Neural crest cell (in vitro differentiated cells): ENCODE measurements at places on chromosomes 12 and 14. TPM values are rescaled to one million over a fixed set of nuclear protein-coding genes. Genes with fewer than 3 reads are reported as not detected.

DNA sequence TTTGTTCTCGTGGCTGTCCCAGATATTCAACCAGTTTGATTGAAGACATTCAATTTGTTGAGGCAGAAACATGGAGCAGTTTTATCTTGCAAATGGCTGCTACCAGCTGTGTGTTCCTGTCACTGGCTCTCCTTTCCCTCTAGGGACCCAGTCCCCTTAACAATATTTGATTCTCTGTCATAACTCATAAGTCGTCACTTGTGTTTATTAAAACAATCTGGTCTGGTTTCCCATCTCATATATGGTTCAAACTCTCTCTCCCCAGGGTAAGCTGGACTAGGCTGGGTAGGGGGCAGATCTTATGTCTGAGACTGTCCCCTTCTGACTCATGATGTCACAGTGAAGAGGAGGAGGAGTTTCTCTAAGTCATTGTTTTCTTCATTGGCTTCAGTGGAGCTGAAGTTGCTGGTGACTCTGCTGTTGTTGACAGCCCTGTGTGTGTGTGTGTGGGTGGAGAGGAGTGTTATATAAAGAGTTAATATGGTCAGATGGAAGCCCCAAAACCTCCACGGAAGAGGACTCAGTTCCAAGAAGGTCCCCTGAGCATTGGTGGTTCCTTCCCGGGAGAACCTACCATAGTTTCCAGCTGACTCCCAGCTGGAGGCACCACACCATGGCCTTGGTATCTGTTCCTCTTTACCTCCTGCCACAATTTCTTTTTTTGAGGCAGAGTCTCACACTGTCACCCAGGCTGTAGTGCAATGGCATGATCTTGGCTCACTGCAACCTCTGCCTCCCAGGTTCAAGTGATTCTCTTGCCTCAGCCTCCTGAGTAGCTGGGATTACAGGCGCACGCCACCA is 16.1 kb upstream of the GNG2 start:
- DNase-seq = no peak

DNA sequence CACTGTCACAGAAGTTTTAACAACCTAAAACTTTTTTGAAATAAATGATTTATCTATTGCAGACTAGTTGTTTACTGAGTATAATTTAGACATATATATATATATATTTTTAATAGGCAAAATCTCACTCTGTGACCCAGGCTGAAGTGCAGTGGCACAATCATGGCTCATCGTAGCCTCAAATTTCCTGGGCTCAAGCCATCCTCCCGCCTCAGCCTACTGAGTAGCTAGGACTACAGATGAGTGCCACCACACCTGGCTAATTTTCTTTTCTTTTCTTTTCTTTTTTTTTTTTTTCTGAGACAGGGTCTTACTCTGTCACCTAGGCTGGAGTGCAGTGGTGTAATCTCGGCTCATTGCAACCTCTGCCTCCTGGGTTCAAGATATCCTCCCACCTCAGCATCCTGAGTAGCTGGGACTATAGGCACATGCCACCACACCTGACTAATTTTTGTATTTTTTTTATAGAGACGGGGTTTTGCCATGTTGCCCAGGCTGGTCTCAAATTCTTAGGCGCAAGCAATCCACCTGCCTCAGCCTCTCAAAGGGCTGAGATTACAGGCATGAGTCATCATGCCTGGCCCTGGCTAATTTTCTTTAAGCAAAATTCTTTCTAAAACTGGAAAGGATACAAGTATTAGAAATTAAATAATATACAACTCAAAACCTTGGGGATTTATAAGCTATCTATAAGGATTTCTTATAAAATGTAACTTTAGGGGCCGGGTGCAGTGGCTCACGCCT is 23.1 kb downstream of the EEA1 start:
- no peak for DNase-seq

DNA sequence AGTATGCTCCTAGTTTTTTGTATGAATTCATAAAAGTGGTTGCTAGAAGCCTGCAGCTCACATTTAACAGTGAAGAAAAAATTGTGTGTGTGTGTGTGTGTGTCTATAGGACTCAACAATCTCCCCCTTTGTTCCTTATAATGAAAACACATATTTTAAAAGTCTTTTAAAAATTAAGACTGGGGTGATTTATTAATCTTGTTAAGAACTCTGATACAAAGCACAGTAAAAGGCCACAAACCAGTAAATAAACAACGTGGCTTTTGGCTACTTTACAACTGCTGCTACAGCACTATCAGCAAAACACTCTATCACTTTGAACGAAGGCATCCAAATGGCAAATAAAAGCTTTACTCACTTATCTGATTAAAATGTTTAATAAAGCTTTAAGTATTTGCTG is 594 bp upstream of the VCPKMT start:
- DNase-seq = no peak

GRCh38 chr12:88398031-88398430 is 182.2 kb downstream of the KITLG start:
- DNase-seq = no peak

DNA sequence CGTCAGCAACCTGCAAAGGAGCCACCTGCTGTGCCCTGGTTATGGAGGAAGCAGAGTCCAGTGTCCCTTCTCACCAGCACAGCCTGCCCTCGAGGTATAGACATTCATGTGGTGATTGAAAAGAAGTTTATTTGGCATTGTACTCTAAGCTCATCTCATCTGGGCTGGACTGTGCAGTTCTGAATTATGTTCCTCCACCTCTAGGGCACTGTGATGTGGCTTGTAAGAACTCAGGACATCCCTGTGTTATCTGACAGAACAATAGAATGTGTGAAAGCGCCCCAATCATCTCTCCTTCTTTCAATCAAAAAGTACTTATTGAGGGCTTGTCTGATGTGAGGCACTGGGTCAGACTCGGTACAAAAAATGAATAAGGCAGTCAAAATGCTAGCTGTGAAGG is 140.1 kb downstream of the DHRS2 start:
- no peak for DNase-seq

DNA sequence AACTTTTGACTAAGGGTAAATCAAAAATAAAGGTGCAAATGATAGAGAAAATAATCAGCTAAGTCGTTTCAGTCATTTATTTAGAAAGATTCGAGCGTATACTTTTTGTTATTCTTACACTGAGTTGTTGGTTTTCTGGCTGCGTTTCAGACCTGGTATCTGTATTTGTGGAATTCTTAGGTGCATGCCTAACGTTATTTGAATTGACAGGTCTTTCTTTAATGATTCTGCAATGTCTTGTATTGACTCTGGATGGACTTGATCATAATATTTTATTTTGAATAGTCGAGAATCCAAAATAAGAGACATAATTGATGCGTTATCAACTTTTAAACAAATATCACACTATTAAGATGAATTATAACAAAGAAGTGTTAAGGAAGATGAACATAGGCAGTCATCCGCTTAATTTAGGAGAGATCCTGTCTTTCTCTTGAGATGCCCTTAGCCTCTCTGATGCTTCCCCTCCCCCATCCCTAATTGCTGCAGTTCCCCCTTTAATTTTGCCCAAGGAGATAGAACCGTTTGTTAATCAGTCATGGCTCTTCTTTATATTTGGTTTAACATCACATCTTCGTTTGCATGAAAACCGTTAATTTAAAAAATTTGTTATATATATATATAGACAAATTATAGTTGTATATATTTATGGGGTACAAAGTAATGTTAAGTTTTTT is 1.8 kb downstream of the ALX1 start:
- no peak for DNase-seq

- DNase-seq = peak; percentile 86
Observed at GRCh38 chr12:55996715-55997534, at the start of gene SUOX. SUOX (plus strand) TSS chr12:55997276; CDS start chr12:56002222, 4,946 bp downstream.

GRCh38 chr14:77212097-77212870 is 30.7 kb downstream of the TMEM63C start:
- DNase-seq = no peak

DNA sequence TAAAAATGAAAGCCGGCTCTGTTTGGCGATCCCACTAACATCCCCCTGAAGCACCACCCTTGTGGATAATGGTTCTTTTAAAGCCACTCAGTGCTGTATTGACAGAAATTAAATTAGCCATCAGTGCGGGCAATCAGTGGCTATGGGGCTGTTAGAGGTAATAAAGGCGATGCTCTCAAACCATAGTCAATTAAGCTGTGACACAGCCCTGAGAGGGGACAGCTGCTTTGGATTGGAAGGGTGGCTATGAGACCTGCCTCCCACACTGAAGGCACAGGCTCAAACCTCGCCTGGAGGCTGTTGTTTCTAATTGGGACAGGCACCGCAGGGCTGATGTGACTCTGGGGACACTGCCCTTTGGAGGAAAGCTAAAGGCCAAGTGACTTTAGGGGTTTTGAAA is 562.2 kb downstream of the VRK1 start:
- no peak for DNase-seq

DNA sequence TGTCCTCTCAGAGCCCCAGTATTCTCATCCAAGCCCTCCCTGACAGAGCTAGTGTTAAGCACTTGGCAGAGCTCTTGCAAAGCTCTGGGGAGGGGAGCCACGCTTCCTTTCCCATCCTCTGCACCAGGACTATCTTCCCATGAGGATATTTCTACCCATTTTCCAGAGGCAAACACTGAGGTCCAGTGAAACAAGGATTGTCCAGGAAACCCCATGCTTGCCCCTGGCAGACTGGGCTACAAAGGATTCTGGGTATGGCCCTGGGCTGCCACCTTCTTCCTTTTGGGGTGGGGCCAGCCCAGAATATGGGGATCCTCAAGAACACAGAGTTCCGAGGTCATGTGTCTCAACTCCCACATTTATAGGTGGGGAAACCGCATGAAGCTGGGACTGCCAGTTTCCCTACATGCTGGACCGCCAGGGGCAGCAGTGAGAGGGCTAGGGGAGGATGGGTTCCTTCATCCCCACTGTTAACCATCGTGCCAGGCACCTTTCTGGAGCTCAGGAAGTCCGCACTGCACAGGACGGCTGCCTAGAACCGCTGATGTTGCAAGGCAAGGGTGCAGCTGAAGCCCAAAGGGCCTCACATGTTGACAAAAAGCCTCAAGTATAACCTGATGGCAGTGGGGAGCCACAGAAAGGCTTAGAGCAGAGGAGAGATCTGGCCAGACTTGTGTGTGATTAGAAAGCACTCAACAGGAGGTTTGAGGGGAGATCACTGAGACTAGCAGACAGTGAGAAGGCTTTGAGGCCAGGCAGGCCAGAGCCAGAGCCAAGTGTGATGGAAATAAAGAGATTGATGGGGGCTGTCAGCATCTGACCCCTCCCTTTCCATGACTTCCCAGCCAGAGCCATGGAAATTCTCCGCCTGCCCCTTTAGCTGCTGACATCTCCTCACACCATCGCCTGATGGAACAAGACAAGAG is 5.5 kb upstream of the CCDC85C start:
- no peak for DNase-seq

DNA sequence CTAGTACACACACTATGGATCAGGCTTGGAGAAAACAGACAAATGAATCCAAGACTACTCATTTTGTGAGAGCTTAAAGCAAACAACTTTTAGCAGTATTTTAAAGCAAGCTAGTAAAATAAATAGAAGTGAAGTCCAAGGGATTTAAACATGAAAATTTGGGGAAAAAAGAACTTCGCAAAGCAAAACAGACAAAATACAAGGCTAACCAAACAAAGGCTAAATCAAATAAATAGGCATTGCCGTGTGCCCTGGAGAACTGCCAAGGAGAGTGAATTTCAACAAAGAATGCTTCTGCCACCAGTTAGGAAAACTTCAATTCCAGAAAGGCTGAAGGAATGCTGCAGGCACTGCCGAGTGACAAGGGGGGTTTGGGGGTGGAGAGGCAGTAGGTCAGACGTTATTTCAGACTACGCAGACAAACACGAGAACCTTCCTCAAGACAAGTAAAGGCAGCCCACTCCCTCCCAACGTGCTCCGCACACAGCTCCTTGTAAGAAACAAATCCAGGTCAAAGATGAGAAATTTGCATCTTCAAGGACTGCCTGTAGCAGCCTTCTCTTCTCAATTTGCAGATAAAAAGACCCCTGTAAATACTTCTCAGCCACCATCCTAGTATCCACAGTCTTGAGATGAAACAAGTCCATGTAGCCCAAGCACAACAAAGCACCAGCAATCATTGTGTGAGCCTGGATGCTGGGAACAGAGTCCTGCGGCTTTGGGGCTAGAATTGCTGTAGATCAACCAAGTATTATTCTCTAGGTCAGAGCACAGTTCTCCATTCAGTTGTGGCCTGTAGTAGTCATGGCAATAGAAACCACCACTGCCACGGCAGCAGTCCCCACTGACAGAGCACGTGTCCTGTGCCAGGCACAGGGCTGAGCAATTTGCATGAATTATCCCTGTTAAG is 43.3 kb downstream of the EFCAB11 start:
- DNase-seq = peak; percentile 3

- DNase-seq = no peak
Observed at GRCh38 chr14:96574633-96575632, 72.8 kb downstream of the PAPOLA start.

Gene SCNN1A
- total RNA-seq = not detected in 2 replicates

Gene ADCY6
- total RNA-seq = 79.5 and 81.0 TPM in 2 replicates

Gene RNASE7
- total RNA-seq = not detected in 2 replicates

Gene OR4E2
- total RNA-seq = not detected in 2 replicates

Gene ATN1
- 118 and 122 TPM in 2 replicates for total RNA-seq

Gene CKB
- 961 and 996 TPM in 2 replicates for total RNA-seq

Gene NRL
- total RNA-seq = 1.2 and 2.3 TPM in 2 replicates

Gene CPM
- not detected in 2 replicates for total RNA-seq
